ENCODE measurements at places on chromosomes 2 and 18.

- no peak for DNase-seq
Observed at GRCh38 chr2:2938481-2938880, 439.1 kb downstream of the EIPR1 start.

DNA sequence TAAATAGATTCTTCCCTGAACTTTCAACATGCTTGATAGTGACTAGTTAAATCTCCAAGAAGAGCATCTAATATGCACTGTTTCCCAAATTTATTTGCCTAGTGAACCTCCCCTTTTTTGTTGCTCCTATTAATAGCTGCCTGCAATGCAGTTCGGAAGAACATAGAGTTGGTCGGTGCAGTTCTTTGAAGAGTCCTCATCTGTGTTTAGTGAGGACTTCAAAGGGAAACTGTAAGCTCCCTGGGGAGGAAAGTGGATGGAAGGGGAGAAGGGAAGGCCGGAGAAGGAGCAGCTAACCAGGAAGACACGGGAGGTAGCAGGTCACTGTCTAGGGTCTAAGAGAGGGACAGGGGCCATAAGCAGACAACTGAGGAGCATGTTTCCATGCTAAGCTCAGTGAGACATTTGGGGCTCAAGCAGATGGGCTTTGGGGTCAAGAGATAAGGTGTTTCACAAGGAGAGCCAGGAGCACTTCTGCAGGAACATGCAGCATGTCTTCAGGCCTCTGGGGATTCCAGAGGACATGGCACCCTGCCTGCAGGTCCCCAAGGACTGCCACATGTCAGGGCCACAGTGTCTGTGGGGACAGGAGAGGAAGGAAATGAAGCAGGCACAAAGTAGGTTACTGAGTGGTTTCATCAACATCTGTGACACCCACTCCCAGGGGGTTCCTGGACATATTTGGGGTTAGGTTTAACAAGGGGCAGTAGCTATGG, 48.7 kb upstream of the ANXA4 start:
- DNase-seq = no peak

GRCh38 chr2:95526360-95527341, 42.1 kb upstream of the TRIM43B start:
- DNase-seq = no peak

DNA sequence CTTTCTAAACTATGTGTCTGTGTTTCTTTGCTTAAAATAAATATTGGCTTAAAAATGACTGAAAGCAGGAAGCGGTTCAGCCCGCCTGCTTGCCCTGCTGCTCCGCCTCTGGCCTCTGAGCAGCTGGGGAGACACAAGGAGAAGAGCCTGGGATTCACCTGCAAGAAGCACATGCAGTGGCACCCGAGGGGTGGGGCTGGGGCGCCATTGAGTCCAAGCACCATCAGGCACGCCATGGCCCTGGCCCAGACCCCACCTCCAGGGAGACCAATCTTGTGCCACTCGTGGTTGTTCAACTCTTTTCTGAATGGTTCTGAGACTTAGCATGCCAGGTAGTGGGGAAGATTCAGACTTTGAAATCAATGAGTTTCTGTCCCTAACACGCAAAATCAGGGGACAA, 495.5 kb upstream of the MYT1L start:
- DNase-seq = no peak

- DNase-seq = no peak
Observed at GRCh38 chr18:73805991-73806390, 341.6 kb downstream of the FBXO15 start.

DNA sequence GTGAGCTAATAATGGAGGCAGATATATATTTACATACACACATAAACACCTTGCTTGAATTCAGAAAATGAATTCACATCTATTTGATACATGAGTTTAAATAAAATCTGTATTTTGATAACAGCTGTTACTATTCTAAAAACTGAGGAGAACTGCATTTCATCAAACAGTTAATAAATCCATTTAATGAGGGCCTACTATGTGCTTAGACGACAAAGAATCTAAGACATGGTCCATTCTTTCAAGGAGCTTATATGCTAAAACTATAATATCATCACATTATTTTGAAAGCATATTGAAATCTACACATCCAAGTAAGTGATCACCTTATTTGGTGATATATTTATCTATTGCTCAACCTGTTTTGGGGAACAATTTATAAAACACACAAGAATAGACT, 90.8 kb upstream of the ZFP36L2 start:
- no peak for DNase-seq

DNA sequence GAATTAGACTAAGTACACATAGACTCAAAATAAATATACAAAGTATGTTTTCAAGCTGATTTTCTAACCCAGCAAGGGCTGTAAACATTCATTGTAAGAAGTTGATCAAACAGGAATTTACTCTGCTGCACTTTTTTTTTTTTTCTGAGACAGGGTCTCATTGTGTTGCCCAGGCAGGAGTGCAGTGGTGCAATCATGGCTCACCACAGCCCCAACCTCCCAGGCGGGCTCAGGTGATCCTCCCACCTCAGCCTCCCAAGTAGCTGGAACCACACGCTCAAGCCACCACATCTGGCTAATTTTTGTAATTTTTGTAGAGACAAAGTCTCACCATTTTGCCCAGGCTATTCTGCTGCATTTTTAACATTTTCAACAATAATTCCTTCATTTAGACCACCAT, 8.3 kb upstream of the CFLAR start:
- no peak for DNase-seq

DNA sequence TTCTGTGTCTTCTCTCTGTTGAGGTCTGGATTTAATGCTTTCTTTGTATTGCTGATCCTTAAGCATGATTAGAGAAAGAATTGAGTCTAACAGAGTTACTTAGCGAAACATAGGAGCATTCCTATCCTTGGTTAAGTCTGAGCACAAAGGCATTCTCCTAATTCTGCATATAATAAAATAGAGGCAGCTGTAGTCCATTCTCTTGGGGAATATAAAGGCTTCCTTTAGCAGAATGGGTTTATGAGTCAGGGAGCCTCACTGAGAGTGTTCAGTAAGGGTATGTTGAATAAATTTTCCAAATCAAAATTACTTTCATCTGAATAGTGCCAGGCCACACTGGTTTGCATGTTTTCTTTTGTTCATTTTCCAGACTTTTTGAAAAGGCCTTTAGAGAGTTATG, 101.5 kb downstream of the GALNT1 start:
- no peak for DNase-seq

DNA sequence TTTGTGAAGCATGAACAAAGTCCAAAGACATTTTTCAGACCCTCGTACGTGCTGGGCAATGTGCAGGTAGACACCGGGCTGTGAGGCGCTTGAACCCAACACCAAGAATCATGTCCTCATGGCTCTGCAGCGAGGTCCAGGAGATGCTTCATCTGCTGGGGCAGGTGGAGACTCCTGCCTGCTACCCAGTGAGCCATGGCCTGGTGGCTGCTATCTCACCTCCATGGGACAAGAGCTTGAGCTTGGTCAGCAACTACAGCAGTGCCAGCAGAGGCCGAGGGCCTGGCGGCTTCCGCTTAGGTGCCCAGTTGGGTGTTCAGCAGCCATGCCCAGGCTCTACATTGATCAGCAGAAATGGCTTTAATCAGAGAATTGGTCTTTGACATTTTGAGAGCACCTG, 281.0 kb upstream of the HS6ST1 start:
- DNase-seq = no peak

- no peak for DNase-seq
Observed at GRCh38 chr18:7871560-7872456, 304.7 kb downstream of the PTPRM start.

GRCh38 chr2:153405196-153405595, 73.4 kb downstream of the RPRM start:
- DNase-seq = no peak

DNA sequence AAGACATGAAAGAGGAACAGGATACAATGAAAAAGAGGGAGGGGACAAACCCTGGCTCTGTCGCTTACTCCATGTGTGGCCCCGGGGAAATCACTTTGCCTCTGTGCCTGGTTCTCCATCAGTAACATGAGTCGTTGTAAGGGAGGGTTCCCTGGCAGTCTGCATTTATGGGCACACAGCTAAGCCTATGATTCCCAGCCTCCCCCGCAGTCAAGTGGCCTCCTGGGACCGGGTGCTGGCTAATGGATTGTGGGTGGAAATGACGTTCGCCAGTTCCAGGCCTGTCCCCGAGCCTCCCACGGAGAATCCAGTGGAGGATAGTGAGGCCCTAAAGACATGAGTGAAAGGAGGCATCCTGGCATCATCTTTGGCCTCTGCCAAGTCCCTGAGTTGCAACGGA, 42.7 kb downstream of the SFXN5 start:
- DNase-seq = no peak

DNA sequence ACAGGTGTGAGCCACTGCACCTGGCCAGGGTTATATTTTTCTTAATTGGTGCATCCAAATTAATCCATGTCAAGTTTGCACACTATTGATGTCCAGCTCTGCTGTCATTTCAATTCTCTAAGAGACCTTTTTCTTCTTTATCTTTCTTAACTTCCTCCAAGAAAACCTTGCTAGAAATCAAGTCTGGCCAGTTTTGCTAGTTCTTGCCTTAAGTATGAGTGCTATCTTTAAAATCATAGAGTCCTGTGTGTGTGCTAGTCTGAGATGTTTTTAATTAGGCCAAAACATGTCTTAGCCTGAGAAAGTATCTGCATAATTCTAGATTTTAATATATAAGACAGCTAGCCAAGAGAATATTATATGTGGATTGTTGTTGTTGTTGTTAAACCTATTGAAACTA, 56.2 kb upstream of the SLC39A10 start:
- DNase-seq = no peak

DNA sequence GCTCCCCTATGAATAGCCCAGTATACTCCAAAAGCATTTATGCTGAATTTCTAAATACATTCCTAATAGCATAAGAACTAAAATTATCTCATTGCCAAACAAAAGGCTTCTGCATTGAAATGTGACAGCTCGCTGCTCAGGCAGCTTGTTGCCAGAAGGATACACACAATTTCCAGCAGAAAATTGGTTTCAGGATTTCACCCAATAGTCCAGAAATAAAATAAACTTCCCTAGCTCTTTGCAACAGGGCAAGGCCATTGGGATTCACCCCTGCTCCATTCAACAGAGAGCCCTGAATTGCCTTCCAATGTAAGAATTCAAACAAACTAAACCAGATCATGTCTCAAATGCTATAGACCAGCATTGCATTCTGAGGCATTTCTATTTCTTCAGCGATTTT, 70.7 kb downstream of the RBM43 start:
- DNase-seq = no peak

- DNase-seq = no peak
Observed at GRCh38 chr2:70523672-70523995, 30.0 kb downstream of the TGFA start.

DNA sequence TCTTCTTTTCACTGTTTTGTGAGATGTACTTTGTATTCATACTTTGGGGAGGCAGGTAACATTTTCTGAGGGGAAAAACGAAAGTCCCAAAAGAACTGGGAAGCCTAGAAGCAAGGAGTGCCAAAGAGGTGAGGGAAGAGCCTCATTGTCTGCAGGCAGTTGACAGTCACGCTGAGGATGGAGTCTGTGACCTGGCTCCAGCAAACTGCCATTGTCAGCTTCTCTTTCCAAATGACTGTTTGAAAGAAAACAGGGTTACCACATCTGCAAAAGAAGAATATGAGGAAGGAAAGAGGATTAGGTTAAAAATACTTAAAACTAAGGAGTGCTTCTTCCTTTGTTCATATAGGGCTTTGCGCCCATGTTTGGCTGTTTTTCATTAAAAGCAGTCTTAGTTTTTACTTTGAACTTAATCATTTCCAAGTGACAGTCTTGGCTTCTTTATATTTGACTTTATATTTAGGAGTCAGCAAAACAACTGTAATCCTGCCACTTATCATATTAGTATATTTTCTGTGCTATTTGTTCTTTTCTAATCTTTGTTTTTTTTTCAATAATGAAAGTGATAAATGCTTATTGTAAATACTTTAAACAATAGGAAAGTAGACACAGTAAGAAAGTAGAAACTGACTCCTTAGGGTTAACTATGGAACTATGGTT, 35.0 kb downstream of the CERS6 start:
- DNase-seq = no peak

- DNase-seq = no peak
Observed at GRCh38 chr2:180124273-180125139, 117.4 kb upstream of the CWC22 start.

DNA sequence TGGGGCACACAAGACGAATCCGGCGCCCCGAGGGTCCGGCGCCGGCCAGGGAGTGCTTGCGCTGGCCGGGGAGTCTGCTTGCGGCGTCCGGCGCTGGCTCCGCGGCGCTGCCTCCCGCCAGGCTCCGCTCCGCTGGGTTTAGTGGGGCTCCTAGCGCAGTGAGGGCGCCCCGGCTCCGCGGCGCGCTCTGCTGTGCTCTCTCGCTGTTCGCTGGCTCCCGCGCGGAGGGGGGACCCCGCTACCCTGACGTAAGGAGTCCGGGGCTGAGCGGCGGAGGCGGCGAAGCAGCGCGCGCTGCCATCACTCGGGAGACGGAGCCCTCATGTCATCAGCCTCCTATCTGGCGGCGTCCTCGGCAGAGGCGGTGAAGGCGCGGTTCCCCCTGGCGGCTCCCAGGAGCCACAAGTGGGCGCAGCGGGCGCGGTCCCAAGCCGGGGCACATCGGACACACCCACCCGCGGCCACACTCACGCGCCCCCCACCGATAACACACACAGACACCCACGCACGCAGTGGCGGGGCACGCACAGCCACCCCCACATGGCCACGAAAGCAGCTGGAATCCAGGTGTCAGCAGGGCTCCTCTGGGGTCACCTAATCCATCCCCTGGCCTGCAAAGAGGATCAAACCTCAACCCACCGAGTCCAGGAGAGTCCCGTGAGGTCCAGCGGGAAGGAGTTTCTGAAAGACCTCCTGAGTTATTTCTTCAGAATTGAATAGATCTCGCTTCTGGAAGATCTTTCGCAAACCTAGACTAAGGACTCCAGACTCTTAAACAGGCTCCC, at the start of gene C1QL2:
Gene C1QL2, minus strand, starts transcription at position 189 of the 785 bp plus-strand sequence. CDS start 482 bp downstream, outside the sequence.
- no peak for DNase-seq

GRCh38 chr2:173278794-173279526, 75.7 kb upstream of the CDCA7 start:
- DNase-seq = no peak

GRCh38 chr2:15673919-15674636, 82.4 kb downstream of the DDX1 start:
- no peak for DNase-seq

DNA sequence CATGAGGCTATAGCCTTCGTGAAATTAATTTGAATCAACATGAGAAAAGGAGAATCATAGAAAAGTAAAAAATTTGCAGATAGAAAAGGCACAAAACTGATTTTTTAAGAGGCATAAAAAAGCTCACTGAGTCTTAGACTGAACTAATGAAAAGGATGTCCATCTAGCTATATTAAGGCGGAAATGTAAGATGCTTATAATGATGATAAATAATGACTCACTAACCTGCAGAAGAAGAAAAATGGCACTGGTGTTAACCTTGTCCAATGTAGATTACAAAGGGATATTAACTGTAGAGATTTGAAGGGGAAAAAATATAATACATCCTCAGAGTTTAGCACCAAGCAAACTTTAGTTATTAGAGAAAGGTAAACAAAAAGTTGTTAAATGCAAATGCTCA, 1098.0 kb upstream of the DDX18 start:
- no peak for DNase-seq

DNA sequence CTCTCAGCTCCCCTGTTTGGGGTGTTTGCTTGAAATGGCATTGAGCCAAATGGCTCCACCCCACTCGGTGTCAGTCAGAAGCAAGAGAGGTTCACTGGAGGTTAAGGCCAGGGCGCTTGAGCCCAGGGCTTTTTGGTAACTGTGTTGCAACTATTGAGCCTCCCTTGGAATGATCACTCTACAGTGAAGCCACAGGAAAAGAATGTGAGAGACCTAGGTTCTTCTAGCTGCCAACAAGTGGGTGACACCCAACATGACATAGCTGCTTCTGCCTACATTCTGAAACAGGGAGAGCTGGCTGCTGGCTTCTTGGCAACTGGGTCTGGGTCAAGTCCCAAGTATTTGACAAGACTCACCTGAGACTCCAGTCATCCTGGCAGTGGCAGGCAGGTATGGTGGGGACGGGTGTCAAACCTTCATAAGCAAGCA, 7.1 kb upstream of the GRHL1 start:
- no peak for DNase-seq

Measured in cortex of kidney (tissue), 1 donor.